ENCODE measurements at places on chromosomes 2 and 18.

- DNase-seq, result no peak
Observed at GRCh38 chr18:63626431-63626830, 17.6 kb downstream of the SERPINB4 start.

GRCh38 chr2:84424152-84424551 is 34.9 kb downstream of the SUCLG1 start:
- DNase-seq, result peak; percentile 3

GRCh38 chr2:101429453-101429852 is 42.1 kb upstream of the CREG2 start:
- DNase-seq, result no peak

GRCh38 chr2:164675027-164675426 is 53.7 kb upstream of the GRB14 start:
- no peak for DNase-seq

DNA sequence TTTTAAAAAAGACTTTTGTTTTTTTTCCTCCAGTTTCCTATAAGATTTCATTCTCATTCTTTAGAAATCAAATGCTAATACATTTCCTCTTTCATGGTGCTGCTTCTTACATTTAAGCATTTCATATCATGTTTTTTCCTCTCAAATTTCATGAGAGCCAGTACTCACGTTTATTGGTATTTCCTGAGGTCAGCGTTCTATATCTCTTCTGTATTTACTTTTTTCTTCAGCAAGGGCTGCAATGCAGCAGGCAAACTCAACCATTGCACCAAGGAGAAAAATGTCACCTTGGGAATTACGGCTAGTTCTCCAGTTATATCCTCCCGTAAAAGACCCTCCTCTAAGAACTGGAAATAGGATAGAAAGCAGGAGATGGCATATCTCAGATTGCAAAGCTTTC is 32.4 kb downstream of the UPP2 start:
- DNase-seq, result no peak

- no peak for DNase-seq
Observed at GRCh38 chr18:9475643-9476591, 604 bp downstream of the RALBP1 start.

GRCh38 chr18:44741511-44741910 is 60.8 kb downstream of the SETBP1 start:
- no peak for DNase-seq

DNA sequence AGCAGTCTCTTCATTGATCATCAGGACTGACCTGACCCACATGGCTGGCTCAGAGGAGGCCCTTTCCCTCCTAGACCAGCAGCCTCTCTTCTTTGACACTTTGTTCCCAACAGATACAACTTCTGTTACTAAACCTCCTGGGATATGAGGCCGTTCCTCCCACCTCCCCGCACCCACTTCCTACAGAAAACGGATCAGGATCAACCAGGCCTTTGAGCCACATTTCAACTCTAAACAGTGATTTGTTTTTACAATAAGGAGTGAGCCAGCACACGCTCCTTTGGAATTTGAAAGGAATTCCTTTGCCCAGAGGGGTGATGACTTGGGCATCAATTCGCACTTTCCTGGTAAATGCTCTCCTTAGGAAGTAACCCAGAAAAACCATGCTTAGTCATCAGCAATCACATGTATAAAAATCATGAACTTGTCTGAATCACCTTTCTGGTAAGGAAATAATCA is 180.4 kb downstream of the FAM124B start:
- peak; percentile 51 for DNase-seq

- DNase-seq, result no peak
Observed at GRCh38 chr2:23027396-23027795, 357.6 kb upstream of the KLHL29 start.

GRCh38 chr18:62828852-62829251 is 113.5 kb downstream of the PHLPP1 start:
- DNase-seq, result no peak

GRCh38 chr2:157439824-157440186 is 4.1 kb downstream of the CYTIP start:
- DNase-seq, result no peak

- no peak for DNase-seq
Observed at GRCh38 chr2:96618596-96619283, 19.4 kb downstream of the KANSL3 start.

DNA sequence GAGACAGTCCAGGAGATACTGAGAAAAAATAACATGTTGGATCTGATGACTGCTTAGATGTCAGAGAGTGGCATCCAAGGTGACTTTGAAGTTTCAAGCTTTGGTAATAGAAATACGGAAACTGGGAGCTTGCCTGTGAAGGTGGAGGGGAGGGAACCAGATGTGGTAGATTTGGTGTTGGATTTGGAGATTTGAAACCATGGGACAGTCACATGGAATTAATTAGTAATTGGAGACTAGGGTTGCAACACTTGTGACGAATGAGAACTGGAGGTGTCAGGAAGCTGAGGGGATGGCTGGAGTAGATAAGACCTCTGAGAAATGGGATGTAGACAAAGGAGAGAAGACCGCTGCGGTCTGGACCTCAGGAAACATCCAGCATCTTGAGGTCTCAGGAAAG is 46.7 kb downstream of the RPL37A start:
- DNase-seq, result no peak

DNA sequence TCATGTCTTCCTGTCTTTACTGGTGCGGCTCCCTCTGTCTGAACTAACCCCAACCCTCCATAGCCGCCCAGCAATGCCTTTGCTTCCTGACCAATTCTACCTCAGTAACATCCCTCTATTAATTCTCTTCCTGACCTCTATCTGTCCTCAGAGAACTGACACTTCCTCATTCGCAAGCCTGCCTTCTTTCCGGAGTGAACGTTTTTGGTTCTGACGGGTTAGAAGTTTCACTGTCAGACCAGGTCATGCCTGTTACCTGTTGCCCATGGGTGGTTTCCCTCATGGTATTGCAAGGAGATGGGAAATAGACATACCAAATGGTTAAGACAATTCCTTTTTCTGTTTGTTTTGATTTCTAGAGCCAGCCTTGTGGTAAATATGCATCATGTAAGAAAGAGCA is 453.4 kb upstream of the SLC14A2 start:
- DNase-seq, result no peak

GRCh38 chr2:3533836-3534235 is 14.5 kb upstream of the ADI1 start:
- DNase-seq, result no peak

GRCh38 chr2:216299588-216299987 is 72.7 kb downstream of the MARCHF4 start:
- DNase-seq, result no peak

- no peak for DNase-seq
Observed at GRCh38 chr2:80496346-80496745, 191.8 kb upstream of the LRRTM1 start.

GRCh38 chr18:78733762-78734613 is 245.6 kb upstream of the SALL3 start:
- no peak for DNase-seq

- DNase-seq, result no peak
Observed at GRCh38 chr2:85355073-85355410, 473 bp downstream of the ELMOD3 start.

- no peak for DNase-seq
Observed at GRCh38 chr2:179712825-179713224, 148.6 kb downstream of the ZNF385B start.

DNA sequence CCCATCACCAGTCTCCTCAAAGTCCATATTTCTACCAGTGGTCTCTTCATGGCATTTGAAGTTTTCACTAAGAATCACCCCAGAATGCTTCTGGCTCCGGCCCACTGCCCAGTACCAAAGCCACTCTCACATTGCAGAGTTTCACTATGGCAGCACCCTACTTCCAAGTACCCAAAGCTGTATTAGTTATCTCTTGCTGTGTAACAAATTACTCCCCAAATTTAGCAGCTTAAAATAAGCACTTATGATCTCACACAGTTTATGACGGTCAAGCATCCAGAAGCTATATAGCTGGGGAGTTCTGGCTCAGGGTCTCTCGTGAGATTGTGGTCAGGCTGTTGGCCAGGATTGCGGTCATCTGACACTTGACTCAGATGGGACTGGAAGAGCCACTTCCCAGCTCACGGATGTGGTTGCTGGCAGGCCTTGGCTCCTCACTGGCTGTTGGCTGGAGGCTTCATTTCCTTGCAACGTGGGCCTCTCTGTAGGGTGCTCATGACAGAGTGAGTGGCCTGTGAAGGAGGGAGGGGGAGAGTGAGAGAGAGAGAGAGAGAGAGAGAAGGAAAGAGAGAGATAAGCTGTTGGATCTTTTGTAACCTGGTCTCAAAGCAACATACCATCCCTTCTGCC is 189.5 kb downstream of the CTIF start:
- DNase-seq, result no peak

DNA sequence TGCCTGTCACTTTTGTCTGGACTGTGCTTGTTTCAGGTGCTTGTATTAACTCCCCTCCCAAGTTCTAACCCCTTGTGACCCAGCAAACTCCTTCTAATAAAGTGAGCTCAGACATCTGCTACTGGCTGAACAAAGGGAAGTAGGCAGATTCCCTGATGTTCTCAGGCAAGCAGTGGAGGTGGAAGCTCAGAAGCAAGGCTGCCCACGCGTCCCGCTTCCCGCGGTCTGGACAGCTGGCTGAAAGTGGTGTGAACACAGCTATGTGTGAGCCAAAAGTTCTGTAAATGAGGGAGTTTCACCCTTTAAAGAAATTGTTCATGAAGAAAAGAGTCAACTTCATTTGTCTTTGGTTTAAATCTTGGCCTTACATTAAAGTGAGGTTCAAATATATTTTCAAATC is 40.0 kb downstream of the NAPG start:
- no peak for DNase-seq

DNA sequence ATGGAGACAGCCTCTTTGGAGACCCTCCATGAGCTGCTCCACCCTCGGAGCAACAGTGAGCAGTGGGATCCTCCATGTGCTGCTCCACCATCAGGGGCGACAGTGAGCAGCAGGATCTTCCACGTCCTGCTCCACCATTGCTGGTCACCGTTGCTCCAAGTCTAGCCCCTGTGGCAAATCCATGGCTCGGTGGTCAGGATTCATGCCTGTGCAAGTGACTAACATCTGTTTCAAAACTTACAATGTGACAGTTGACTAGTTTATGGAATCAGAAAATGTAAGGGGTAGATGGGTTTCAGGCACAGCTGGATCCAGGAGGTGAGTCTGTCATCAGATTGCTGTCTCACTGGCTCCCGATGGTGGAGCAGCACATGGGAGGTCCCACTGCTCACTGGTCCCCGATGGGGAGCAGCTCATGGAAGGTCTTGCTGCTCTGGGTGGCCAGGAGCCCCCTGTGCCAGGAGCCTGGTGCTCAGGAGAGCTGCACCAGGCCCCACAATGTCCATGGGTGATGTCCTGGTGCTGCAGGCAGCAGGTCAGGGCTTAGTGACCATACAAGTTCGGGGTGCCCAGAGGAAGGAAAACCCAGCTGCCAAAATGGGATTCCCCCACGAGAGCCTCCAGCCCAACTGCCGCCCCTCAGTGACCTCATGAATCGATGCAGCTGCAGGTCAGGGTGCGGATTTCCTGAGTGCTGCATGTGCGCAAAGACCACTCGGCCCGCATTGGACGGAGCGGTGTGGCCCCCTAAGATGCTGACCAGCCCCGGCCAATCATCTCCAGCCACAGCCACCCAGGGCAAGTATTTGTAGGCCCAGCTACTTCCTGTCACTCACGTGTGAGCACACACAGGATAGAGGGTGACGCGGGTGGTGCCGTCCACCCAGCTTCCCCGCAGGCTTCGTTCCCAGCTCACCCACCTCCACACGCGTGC is 116.5 kb upstream of the OTOS start:
- no peak for DNase-seq

DNA sequence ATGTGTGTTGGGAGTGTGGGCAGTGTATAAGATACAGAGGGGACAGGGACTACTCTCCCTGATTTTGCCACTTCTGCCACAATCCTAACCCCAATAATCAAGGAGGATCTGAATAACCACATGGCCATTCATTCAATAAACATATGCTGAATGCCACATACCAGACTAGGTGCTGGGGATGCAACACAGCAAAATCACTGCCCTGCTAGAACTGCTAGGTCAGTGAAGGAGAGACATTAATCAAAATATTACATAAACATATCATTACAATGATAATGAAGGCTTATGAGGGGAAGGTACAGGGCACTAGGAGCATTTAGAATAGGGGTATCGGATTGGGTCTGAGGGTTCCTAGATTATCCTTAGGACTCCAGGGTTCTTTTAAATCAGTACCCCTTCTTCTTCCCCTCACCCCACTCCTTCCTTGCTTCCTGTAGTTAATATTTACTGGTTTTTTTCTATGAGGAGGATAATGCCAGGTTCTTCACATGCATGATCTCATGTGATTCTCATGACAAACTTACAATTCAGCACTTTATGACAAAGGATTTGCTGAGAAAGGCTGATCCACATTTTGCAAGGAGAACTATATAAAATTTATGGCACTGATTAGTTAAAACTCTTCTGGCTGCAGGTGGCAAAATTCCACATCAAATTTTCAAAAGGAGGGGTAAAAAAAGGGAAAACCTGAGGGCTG is 56.4 kb upstream of the PCBP1 start:
- DNase-seq, result no peak

- no peak for DNase-seq
Observed at GRCh38 chr2:120231974-120232635, 8.9 kb upstream of the TMEM185B start.

DNA sequence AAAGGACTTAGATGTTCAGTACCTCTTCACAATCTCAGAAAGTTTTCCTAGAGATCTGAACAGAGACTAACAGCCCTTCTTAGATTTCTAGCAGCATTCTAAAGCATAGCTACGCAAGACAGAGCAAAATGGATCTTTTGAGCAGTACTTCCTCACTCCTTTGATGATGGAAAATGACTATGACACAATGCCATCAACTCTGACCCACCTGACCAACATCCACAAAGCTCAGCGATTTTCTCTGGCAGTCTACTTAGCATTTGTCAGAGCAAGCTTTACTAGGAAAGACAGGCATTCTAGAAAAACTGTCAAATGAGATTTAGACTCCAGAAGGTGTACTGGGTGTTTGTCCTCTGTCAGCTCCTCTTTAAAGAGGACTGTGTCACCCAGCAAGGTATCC is 180.9 kb upstream of the ACVR2A start:
- DNase-seq, result no peak

DNA sequence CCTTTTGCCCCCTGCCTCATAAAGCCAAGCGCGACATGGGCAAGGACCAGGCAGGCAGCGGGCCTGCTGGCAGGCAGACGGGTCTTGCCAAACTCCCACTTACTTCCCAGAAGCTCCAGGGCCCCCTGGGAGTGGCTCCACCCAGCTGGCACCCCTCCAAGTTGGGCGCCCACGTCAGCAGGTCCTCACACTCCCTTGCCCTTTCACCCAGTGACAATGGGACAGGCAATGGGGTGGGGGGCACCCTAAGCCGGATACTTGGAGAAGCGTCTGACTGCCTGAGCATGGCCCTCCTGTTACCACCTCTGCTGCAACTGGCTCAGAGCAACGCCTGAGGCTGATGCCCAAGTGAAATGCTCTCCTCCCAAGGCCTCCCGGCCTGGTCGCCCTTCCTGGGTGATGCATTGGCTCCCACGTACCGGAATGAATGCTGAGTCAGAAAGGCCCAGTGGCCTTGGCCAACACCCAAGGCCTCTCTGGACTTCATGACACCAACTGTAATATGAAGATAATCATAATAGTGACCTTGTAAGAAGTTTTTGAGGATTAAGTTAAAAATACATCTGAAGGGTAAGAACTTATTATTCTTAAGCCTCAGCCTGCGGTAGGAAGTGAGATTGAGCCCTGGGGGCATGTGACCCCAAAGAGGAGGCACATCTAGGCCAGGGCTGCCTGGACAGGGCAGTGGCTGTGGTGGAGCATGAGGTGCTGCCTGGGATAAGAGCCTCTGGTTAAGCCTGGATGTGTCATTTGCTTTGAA is 31.6 kb downstream of the KCNK3 start:
- no peak for DNase-seq

Data from T47D (cell line).